ENCODE measurements at places on chromosomes 4 and X.

DNA sequence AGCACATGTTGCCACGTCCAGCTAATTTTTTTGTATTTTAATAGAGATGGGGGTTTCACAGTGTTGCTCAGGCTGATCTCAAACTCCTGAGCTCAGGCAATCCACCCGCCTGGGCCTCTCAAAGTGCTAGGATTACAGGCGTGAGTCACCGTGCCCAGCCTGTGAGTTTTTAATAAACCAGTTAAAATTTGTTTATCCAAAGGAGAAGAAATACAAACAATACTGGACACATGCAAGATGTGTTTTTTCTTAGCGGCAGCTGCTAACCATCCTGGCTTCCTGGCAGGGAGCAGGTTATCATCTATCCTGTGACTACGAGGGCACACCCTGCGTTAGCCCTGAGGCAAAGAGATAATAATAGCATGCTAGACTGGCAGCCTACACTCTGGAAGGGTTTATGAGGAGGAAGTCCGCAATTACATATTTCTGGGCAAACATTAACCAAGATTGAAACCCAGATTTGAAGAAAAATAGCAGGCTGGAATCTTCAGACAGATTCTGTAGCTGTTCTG is 191.4 kb downstream of the SPRY1 start:
- peak; percentile 50 for DNase-seq

DNA sequence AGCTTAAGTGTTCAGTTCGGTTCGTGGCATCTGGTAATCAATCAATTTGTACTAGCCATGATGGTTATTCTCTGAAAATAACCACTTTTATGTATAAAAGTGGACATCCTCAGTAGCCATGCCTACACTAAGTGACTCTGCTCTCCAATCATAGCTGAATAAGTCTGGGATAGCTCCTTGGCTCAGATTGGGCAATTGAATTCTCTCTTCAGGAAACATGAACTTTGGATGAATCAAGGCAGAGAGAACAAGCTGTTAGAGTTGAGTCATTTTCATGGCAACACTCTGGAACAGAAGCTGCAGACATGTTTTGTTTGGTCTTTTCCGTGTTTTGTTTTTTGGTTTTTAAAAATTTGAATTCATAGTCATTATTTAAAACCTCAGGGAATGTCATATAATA is 66.8 kb upstream of the TMEM164 start:
- no peak for DNase-seq

DNA sequence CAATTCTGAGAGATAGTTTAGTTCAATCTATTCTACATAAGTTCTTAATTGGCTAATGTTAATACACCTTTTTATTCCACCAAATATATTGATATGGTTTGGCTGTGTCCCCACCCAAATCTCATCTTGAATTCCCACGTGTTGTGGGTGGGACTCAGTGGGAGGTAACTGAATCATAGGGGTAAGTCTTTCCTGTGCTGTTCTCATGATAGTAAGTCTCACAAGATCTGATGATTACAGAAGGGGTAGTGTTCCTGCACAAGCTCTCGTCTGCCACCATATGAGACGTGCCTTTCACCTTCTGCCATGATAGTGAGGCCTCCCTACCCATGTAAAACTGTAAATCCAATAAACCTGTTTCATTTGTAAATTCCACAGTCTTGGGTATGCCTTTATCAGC is 11.3 kb downstream of the PPA2 start:
- no peak for DNase-seq

DNA sequence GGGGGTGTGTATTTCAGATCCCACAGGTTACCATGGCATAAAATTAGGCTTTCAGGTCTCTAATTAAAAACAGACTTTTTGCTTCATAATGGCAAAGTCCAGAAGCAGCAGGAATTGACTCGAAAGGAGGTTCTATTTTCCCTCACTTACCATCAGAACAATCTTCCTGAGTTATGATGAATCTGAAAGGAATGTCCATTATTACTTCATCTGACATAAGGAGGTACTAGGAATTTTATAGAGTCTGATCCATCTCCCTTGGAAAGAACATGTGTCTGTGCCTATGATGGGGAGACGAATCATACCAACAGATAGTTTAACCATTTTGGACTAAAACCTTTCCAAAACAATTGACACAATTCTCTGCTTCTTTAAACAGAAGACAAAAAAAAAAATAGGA is 206.3 kb upstream of the FGF13 start:
- DNase-seq: no peak

DNA sequence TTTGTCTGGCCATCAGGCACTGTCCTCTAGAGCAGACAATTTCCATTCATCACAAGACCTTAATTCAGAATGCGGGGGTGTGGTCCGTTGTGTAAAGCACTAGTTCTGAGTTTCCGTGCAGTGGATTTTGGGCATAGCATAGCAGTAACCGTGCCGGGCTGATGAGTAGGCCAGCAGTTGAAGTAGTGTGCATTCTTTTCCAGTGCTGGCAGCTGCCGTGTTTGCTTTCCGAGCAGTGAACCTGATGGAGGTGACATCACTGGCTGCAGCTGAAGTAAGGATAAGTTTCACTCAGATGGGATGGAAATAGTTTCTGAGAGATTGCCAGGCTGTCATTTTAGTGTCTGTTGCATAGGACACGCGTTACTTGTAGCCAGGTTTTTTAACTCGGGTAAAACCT is 107.0 kb upstream of the STIM2 start:
- no peak for DNase-seq

- no peak for DNase-seq
These were observed 11.7 kb downstream of the LIN54 start for GRCh38 chr4:82998898-82999297.

- no peak for DNase-seq
These were observed 41.9 kb downstream of the TNIP2 start for GRCh38 chr4:2714061-2714770.

DNA sequence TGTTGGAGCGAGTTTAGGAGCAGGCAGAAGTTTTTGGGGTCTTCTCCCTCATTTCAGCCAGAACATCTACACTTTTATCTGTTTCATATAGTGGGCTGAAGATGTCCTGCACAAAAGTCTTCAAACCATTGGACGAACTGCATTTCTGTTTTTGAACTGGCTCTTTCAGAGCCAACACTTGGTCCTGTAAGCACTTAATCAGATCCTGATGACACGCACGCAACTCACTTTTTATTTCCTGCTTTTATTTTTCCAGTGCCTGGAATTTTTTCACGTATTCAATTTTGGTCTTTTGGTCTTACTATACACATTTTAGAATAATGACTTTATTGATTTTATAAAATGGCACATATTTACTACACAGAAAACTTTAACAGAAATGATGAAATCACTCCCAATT is 40.2 kb upstream of the NKX3-2 start:
- no peak for DNase-seq

DNA sequence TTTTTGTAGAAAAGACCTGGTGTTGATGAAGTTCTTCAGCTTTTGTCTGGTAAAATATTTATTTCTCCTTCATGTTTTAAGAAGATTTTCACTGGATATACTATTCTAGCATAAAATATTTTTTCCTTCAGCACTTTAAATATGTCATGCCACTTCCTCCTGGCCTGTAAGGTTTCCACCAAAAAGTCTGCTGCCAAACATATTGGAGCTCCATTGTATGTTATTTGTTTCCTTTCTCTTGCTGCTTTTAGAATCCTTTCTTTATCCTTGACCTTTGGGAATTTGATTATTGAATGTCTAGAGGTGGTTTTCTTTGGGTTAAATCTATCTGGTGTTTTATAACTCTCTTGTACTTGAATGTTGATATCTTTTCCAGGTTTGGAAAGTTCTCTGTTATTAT is 35.6 kb upstream of the NMU start:
- no peak for DNase-seq

DNA sequence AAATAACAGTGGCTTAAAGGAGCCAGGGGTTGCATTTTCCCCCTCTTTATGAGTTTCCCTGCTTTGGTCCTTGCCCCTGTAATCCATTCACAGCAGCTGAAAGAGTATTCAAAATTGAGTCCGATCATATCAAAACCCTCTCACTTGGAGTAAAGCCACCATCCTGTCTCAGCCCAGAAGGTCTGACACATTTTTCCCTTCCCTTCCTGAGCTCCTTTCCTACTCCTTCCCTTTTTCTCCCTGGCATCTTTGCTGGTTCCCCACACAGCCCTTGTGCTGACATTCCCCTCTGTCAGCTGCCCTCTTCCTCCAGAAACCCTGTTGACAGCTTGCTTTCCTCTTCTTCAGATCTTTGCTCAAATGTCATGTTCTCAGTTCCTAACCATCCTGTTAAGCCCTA is 295.6 kb downstream of the EVC2 start:
- DNase-seq: no peak

DNA sequence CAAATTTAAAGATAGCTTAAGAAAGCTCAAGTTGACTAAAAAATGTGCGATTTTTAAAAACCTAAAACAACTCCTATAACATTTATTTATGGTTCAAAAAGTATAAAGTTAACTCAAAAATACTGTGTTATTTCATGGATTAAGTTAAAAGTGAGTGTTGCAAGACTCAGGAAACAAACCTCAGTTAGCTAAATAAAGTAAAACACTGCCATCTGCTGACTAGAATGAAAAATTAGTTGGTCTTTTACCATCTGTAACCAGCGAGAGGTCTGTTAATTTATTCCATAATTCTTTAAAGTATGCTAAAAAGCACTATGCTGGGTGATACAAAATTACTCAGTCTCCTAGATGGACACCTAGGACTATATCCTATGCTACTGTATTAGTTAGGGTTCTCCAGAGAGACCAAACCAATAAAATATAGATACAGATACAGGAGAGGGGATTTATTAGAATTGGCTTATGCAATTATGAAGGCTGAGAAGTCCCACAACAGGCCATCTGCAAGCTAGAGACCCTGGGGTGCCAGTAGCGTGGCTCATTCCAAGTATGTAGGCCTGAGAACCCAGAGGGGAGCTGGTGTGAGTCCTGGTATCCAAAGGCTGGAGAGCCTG is 4.9 kb upstream of the WDFY3 start:
- peak; percentile 54 for DNase-seq

DNA sequence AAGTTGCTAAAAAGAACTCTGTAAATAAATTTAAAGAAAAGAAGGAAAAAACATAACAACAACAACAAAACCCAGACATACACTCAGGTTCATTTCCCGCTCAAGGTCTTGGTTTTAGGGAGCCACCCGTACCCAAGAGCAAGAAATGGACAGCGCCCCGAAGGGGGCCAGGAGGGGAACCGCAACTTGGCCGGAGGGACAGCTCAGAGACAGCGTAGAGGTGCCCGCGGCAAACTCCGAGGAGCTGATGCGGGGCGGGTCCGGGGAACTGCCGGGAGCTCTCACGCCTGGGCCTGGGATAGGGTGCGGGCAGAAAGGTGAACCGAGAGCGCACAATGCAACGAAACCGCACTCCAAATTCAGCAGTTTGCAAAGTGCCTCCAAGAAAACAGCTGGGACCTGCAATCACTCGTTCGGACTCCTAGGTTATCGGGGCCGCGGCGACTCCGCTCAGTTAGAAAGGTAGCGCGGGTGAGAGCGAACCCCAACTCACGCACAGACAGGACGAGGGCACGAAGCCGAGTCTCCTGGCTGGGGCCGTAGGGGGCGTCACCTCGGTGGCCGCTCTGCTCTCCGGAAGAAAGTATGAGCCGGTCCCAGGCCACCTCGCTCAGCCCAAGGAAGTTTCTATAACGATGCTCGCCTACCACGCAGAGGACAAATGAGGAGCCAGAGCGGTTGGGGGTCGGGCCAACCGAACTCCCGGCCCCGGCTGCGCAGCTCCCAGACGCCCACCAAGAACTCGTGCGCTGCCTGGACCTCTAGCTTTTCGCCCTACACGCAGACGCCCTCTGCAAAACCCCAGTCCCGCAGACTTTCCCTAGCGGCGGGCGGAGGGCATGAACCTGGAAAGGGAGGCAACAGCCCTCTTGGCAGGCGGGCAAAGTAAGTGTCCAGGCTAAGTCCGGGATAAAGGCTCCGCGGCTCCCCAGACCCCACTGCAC is 1.4 kb downstream of the NDNF start:
- DNase-seq: peak; percentile 64

DNA sequence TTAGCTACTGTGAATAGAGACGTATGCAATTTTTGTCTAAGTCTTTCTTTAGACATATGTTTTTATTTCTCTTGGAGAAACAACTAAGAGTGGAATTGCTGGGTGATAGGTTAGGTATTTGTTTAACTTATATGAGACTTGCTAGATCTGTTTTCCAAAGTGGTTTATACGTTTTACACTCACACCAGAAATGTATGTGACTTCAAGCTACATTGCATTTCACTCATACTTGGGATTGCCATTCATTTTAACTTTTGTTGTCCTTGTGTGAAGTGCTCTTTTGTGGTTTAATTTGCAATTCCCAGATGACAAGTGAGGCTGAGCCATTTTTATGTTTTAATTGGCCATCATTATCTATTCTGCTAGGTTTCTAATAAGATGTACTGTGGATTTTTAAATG is 817.2 kb downstream of the GLUD2 start:
- DNase-seq: no peak

DNA sequence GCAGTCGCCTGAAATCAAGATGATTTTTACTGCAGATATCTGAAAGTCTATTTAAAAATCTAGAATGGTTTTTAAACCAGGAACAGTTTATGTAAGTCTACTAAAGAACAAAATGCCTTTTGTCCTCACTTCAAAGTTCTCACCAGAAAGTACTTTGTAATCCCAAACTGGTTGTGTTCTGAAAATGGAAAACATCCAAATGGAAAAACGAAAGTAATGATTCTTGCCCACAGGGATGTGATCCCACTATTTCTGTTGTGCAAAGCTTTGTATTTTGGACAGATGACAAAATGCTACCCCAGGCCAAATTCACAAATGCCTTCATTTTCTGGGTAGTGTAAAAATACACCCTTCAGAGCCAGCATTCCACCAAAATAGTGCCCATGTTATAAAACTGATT is 265.5 kb upstream of the FTHL17 start:
- DNase-seq: no peak

- no peak for DNase-seq
These were observed 6.4 kb downstream of the NR3C2 start for GRCh38 chr4:148435654-148436406.

DNA sequence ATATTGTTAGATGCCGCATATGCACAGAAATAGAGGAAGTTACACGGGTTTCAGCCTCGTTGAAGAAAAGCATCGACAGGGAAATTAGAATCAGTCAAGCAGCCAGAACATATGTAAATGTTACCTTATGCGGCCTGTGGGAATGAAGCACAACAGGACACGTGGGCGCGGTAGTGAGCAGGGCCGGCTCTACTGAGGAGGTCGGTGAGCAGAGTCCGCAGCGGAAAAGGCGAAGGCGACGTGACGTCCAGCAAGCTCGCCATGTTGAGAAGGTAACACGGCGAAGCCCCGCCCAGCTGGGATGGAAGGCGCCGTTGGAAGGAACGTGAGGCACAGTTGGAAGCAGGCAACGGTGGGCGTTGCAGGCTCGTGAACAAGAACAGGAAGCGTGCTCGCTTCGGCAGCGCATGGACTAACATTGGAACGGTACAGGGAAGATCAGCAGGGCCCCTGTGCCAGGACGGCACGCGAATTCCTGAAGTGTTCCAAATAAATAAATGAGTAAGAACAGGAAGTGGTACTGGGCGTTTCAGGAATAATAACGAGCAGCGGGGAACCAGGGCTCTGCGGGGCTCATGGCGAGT is 54.6 kb downstream of the MTNR1A start:
- peak; percentile 44 for DNase-seq

- DNase-seq: no peak
These were observed 393.7 kb downstream of the GASK1B start for GRCh38 chr4:157779081-157779480.

- DNase-seq: no peak
These were observed 161.4 kb upstream of the HS3ST1 start for GRCh38 chr4:11590132-11590531.
